NCI-H2171 (cell line): ENCODE measurements at places on chromosomes 11 and 22.

GRCh38 chr11:78351979-78352841 lies 65.4 kb downstream of the GAB2 start:
- no peak for DNase-seq

- DNase-seq = no peak
Measured at GRCh38 chr22:49136041-49136815, 691.4 kb downstream of the BRD1 start.

DNA sequence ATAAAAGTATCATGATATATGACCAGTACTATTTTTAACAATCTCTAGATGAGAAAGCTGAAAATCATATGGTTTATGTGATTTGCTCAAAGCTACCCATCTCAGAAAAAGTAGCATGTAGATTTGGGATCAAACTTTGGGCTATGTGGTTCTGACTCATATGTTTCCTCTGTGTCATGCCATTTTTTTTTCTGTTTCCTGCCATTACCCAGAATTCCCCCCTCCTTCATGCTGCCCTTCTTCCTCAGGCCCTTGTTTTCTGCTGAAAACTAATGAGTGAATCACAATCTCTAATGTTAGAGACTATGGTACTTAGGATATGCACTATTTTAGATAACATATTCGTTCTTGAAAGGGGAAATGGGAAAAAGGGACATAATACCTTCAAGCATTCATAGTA lies 80.7 kb downstream of the JRKL start:
- DNase-seq = no peak

- no peak for DNase-seq
Measured at GRCh38 chr22:45206233-45206632, 34.5 kb downstream of the KIAA0930 start.

DNA sequence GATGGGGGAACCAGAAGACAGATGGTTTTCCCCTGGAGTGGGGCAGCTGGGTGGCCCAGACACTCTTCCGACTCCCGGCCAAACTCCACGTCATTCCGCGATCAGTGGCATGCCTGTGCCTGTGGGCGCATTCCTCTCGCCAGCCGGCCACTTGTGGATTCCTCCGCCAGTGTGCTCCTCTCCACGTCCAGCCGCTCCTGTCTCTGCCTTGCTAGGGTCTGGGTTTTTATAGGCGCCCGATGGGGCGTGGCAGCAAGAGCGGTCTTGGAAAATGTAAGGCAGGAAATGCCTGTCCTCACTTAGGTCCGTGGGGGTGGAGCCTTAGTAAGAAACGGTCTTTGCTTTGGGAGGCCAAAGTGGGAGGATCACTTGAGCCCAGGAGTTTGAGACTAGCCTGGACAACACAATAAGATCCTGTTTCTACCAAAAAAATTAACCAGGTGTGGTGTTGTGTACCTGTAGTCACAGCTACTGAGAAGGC lies 81.6 kb upstream of the SEPTIN5 start:
- DNase-seq = no peak

DNA sequence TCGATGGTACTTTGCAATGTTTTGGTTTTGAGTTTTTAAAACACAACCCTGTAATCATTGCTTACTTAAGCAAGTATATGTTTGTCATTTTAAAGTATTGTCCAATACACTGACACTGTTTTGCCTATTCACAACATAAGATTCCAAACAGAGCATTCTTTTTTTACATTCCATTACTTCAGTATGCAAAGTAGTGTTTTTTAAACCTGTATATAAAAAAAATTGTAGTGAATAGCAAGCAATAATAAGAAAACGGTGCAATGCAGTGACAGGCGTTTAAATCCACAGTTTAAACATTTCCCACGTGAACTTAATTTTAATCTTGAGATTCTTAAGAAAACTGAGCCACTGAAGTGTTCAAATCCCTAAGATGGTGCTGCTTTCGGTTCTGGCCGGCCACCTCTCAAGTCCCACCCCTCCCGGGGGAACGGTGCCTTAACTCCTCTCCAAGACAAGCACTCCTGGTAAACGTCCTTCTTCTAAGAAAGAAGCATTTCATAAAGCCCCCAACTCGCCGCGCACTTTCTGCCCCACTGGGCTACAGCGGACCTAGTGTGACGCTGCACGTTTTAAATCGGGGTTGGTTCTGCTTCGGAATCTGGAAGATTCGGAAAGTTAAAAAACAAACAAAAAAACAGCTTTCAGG lies 2.9 kb downstream of the PGR start:
- DNase-seq = no peak

- DNase-seq = no peak
Measured at GRCh38 chr22:37473437-37473946, 12.7 kb downstream of the MFNG start.

DNA sequence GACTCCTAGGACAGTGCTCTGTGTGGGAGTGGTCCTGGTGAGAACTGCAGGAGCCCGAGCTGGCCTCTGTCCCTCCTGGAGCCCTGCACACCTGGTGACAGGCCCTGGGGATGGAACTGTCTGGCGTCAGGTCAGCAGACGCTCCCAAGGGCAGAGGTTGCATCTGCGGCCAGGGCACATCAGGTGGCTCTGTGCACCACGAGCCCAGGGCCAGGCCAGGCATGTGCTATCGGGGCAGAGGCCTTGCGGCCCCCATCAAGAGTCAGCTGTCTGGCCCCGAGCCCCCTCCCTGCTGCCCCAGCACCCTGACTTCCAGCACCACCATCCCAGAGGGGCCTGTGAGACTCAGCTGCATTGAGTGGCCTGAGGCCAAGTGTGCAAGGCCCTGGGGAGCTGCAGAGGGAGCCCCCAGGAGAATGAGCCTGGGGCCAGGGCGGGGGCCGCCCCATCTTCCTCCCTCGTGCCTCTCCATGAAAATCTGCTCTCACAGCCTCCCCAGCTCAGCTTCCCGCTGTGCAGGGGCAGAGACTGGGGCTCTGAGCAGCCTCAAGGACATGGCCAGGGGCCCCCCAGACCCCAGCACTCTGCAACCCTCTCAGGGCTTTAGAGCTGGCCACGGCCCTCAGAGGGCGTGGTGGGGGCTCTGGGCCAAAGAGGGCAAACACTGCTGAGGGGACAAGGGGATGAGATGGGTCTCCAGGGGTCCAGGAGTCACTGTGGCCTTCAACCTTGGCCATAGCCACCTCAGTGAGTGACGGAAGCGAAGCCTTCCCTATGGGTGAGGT lies 56.4 kb downstream of the RTL6 start:
- DNase-seq = no peak

GRCh38 chr11:117772360-117772759 lies 24.7 kb downstream of the DSCAML1 start:
- DNase-seq = no peak

GRCh38 chr11:66280428-66280827 lies 2.5 kb downstream of the CNIH2 start:
- peak; percentile 90 for DNase-seq

DNA sequence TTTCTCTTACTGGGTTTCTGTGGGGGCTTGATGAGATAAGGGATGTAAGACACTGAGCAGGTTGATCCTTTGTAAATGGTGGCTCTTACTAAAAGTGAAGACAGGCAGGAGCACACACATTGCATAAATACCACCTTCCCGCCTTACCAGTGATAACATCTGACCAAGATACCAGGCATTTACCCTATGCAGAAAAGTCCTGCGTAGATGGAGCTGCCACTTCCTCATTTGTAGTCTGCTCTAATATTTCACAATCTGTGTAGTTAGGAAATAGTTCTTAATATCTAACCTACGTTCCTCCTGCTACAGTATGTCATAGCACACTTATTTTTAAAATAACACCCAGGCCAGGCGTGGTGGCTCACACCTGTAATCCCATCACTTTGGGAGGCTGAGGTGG lies 23.9 kb upstream of the SWAP70 start:
- no peak for DNase-seq

GRCh38 chr11:46511342-46511741 lies 82.5 kb downstream of the AMBRA1 start:
- DNase-seq = no peak

DNA sequence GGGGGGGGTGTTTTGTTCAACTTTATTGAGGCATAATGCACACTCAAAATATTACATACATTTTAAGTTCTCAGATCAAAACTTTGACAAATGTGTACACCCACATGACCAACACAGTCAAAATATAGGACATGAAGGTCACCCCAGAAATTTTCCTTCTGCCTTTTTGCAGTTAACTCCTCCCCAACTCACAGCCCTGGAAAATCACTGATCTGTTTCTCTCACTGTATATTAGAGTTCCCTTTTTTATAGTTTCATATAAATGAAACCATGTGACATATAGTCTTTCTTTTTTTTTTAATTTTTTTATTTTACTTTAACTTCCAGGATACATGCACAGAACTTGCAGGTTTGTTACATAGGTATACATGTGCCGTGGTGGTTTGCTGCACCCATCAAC lies 4.6 kb downstream of the TMPRSS5 start:
- no peak for DNase-seq

DNA sequence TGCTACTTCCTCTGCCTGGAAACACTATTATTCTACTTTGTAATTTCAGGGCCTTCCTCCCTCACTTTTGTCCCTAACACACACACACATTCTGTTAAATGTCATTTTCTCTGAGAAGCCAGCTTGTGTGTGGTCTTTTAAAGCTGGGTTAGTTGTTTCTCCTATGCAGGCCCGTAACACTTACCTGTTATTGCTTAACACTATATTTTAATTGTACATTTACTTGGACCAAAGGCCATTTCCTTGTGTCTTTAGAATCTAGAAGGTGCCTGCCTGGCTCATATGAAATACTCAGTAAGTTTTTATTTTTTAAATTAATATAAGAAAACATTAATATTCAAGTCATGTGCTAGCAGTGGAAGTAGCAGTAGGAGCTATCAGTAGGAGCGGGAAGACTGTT lies 30.6 kb downstream of the FAR1 start:
- DNase-seq = no peak

- DNase-seq = no peak
Measured at GRCh38 chr22:27385261-27385998, 416.1 kb downstream of the MN1 start.

GRCh38 chr11:34630544-34630943 lies 9.7 kb downstream of the EHF start:
- no peak for DNase-seq

- DNase-seq = no peak
Measured at GRCh38 chr11:45918962-45919675, 1.4 kb upstream of the PEX16 start.

DNA sequence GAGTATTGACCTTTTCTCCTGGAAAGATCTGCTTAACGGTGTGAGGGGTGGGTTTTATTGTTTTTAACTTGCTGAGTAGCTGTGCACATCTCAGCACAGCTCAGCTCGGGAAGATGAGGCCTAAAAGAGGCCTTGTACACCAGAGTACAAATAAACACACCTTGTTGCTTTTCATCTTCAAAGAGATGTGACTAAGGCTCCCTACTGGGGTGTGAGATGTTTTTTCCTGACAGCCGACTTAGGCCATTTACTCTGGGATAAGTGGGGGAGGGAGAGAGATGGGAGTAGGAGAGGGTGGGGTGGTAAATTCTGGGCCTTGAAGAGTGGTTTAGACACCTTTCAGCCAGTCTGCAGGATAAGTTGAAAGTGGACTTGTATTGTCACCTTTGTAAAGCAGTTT lies 2.9 kb downstream of the LDLRAD3 start:
- DNase-seq = no peak

GRCh38 chr11:73047773-73048371 lies 94.2 kb downstream of the FCHSD2 start:
- no peak for DNase-seq

- DNase-seq = no peak
Measured at GRCh38 chr22:20238901-20239675, 29.0 kb downstream of the RTN4R start.
